ENCODE measurements at places on chromosomes 11 and 22.

GRCh38 chr11:9008011-9008550 lies 4.3 kb upstream of the NRIP3 start:
- no peak for DNase-seq

DNA sequence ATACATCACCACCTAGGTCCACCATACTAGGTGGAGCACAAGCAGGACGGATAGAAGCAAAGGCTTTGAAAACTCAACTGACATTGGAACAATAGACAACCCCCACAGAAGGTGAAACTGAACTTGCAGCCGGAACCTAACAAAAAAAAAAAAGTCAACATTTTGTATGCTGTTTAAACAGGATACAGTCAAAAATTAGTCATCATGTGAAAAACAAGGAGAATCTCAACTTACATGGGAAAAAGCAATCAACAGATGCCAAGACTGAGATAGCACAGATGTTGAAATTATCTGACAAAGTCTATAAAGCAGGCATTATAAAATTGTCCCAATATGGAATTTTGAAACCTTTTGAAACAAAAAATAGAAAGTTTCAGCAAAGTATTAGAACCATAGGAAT lies 123.8 kb downstream of the RAB38 start:
- peak; percentile 40 for DNase-seq

DNA sequence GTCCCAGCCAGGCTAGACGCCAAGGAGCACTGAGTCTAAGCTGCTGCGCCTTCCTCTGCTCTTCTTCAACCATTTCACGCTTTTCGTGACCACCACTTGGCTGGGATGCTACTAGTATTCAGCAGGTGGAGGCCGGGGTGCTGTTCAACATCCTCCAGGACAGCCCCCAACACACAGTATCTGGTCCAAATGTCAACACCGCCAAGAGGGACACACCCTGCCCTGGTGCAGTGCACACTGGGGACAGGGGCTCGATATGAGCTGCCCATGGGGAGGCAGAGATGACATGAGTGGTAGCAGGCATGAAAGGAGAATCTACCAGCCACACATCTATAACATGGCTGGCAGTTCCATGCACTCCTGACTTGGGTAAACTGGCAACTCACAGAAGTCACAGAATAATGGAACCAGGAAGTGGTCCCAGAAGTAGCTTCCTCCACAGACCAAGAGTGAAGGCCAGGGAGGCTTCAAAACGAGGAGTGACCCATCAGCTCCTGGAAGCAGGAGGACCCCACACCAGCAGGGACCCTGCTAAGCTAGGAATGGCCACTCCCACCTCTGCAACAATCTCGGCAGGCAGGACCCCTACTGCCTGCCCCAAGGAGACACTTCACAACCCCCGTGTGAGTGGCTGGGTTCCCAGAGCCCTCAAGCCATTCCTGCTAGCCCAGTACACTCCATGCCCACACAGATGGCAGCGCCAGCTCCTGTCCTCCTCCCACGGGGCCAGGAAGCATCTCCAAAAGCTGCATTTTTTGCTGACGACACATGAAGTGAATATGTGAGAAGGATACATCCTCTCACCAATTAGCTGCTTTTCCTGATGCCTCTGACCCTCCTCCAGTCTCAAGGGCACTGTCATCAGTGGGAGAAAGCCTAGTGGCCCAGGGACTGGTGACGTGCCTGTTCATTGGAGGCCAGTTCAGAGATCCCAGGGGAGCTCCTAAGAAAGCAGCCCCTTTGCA lies 78.8 kb downstream of the DGCR2 start:
- DNase-seq: no peak

DNA sequence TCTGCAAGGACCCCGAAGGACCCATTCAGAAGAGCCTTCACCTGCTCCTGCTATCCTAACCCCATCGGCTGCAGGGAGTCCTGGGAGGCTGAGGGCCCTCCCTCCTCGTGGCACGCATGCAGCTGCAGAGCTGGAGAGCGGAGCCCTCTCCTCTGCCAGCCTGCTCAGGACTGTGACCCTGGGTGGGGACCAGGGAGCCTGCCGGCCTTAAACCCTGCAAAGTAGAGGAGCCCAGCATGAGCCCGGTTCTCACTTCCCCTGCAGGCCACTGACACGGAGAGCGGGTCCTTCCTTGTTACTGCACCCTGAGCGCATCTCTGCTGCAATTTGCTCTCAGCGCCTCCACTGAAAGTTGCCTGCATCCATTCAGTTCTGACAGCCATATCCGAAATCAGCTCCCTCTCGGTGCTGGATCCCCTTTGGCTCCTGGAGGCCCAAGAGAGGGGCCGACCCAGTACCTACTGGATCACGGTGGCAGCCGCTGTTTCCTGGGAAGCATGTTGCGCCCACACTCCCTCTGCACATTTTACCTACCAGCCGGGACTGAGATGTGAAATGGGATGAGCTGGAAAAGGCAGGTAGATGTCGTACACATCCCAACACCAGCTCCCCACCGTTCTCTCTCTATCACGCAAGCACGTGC lies 312.1 kb downstream of the NTM start:
- no peak for DNase-seq

GRCh38 chr22:24989541-24989951 lies 37.0 kb downstream of the KIAA1671 start:
- DNase-seq: no peak

- DNase-seq: no peak
Measured at GRCh38 chr11:62832336-62833234, at the start of gene TEX54. Gene TEX54, minus strand, starts transcription at chr11:62832841.

DNA sequence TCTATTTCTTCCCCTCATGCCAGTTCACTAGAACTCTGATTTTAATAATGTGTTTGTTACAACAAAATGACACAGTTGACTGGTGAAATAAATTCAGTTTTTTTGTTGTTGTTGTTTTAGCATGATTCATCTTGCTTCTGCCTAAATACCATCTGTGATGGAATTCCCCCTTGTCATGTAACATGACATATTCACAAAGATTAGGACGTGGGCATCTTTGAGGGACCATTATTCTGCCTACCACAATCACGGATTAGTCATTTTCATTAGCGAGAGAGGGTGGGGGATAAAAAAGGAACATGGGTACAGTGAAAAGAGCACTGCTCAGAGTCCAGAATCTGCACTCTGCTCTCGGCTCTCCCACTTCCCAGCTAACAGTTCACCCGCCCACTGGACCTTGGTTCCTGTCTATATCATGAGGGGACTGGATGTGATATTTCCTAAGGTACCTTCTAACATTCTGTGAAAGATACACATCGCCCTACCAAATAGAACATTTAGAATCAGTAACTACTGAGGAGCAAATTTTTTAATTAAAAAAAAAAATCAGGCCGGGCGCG lies 11.3 kb downstream of the HTATIP2 start:
- DNase-seq: peak; percentile 20

- no peak for DNase-seq
Measured at GRCh38 chr11:120613264-120614226, 102.0 kb downstream of the GRIK4 start.

All from choroid plexus epithelial cell (primary cell).